ENCODE measurements at places on chromosomes 11 and 22.

DNA sequence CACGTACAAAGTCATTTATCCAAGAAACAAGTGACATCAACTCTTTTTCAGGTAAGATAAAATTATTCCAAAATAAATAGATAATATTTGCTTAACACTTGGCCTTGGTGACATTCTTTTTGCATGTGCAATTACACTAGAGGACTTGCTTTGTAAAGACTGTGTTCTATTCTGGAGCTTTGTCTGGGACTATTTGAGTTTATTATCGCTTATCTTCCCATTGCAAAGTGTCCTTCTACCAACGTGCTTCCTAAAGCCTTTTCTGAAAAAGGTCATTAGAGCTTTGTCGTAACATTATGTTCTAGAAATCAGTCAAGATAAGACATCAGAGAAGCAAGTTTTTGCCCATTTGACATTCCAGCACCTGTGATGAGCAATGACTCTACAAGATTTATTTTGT, 78.3 kb upstream of the MYO18B start:
- no peak for DNase-seq

- DNase-seq = no peak
These were observed 164.5 kb downstream of the JRKL start for GRCh38 chr11:96554236-96554820.

DNA sequence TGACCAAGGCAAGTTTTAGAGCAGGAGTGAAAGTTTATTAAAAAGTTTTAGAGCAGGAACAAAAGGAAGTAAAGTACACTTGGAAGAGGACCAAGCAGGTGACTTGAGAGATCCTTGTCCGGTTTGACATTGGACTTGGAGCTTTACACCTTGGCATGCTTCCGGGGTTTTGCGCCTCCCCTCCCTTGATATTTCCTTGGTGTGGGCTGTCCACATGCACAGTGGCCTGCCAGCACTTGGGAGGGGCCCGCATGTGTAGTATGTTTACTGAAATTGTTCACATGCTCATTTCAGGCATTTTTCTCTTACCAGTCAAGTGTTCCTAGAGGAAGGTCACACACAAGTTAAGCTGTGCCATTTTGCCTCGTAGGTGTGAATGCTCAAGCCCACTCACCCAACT, 19.0 kb upstream of the THRSP start:
- no peak for DNase-seq

DNA sequence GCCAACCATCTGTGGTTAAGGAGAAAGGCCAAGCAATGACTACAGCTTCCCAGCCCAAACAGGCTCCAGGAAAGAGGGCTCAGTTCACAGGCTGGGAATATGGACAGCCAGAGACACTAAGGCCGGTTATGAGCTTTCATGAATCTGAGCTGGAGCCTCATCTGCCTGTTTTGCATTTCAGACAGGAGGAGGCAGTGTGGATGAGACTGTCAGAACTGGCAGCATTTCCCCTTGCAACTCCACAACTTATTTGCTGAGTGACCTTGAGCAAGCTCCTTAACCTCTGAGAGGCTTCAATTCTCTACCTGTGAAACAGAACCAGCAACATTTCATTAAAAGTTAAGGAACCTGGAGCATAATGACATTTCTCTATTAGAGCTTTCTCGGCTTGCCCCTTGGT, 264.0 kb downstream of the ETS1 start:
- DNase-seq = no peak

DNA sequence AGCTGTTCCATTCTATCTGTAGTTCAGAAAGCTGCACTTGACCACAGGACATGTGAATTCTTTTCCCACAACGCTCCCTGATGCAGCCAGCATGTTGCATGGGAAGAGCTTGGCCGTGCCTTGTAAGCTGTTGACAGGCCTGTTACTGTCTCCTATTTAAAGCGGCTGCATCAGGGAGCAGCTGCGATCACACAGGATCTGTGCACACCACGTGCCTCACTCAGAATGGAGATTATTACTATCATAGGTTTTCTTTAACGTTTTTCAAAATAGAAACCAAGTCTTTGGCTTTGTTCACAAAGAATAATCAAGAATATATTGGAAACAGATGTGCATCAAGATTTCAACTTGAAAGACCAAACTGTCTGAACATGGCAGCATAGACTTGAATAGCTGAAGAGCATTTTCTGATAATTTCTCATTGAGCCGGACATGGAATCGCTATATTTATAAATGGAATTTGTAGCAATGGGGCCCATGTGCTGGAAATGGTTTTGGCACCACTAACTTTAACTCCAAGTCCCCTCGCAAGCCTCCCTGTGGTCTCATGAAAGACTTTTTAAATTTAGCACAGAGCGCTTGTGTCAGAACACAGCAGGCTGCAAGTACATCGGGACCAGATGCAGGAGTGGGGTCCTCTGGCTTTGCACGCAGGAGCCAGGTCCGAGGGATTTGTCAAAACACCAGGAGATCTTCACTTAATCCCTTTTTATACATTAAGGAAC, 40.8 kb upstream of the MYO18B start:
- DNase-seq = no peak
